ENCODE measurements at places on chromosomes 2 and 18. TPM values are rescaled to one million over a fixed set of nuclear protein-coding genes. Genes with fewer than 3 reads are reported as not detected.

DNA sequence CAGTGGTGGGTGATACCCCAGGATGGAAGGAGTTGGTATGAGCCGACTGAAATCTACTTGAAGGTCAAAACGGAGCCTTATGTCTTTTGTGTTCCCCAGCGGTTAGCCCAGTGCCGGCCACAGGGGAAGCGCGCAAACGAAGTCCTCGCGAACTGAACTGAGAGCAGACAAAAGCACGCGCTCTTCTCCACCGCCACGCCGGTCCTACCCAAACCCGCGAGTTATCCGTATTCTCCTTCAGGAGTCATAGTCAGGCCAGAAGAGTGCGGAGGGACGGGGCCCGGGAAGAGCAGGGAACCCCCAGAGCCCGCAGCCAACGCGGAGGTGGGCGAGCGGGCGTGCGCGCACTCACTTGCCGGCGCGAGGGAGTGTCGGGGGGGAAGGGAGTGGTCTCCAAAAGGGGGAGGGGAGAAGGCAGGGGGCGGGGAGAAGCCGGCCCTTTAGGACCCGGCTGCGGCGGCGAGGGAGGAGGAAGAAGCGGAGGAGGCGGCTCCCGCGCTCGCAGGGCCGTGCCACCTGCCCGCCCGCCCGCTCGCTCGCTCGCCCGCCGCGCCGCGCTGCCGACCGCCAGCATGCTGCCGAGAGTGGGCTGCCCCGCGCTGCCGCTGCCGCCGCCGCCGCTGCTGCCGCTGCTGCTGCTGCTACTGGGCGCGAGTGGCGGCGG lies at the start of gene IGFBP2:
TSS of gene IGFBP2 (plus strand) at position 469 of the 664 bp plus-strand sequence. CDS start at position 573, 104 bp downstream.
- no peak for DNase-seq

- DNase-seq: no peak
These were observed 157.9 kb downstream of the GULP1 start for GRCh38 chr2:188449561-188449960.

DNA sequence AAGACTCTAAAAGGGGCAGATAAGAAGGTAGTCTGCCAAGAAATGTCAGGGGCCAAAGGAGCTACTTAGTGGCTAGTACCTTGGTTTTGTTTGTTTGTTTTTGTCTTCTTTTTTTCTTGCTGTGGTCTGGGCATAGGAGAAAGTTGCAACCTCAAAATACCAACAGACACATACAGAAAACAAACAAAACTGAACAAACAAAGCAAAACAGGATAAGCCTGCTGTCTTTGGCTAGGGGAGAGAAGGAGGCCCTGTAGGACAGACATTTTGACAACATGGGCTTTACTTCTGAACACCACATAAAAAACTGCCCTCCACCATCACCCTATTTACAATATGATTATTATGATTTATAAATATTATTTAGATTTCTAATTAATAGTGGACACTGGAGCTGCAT lies 460.8 kb downstream of the PTH2R start:
- no peak for DNase-seq

DNA sequence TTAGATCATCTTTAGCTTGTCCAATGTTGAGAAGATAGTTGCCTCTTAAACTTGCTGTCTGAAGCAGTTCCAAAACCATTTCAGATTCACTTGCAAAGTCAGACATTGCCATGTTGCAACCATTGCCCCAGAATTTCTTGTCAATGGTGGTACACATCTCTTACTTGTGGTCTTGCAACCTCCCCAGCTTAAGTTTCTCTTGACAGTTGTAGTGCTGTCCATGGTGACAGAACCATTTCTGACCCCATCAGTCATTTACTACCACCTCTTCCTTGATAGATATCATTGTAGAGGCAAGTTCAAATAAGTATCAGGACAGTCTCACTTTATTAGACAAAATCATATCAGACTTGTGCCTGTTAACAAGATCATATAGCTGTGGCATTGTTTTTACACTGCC lies 407.2 kb upstream of the HNRNPA3 start:
- no peak for DNase-seq

DNA sequence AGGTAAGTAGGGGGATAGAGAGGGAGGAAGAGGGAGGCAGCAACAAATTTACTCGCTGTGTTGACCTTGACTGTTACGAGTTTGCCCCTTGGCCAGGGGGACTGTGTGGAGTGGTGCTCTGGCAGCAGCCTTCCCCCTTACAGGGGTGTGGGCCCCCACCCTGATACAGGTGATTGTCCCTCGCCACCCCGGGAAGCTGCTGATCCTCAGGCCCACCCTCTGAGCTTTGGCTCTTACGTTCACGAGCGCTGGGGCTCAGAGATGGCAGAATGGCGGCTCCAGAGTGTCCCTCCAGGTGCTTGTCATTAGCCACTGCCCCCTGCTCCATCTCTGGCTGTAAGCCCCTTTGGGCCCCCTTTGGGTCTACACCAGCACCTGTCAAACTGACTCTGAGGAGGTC lies 88.6 kb downstream of the GLI2 start:
- no peak for DNase-seq

DNA sequence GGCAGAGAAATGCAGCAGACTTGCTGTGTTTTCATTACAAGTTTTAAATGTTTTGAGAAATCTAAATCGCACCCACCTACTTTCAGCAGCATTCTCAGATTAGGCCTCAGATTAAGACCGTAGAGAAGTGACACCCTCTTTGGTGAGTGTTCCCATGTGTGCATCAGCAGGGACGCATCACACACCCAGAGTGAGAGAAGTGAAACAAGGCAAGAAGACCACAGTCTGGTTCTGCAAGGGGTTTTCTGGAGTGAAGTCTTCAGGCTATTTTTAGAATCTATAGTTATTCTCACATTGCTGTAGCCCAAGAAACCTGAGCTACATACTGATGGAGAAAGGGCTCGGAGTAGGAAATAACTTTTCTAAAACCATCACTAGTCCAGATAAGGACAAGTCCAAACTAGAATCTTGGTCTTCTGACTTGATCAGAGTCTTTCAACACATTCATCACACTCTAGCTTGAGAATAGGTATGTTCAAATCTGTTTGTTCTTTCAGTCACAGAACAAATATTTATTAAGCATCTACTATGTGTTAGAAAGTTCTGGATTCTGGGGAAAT lies 1216.6 kb upstream of the PIK3C3 start:
- no peak for DNase-seq

- no peak for DNase-seq
These were observed 74.7 kb downstream of the EIPR1 start for GRCh38 chr2:3302751-3303582.

- no peak for DNase-seq
These were observed 196.1 kb upstream of the MYT1L start for GRCh38 chr2:2527148-2527547.

DNA sequence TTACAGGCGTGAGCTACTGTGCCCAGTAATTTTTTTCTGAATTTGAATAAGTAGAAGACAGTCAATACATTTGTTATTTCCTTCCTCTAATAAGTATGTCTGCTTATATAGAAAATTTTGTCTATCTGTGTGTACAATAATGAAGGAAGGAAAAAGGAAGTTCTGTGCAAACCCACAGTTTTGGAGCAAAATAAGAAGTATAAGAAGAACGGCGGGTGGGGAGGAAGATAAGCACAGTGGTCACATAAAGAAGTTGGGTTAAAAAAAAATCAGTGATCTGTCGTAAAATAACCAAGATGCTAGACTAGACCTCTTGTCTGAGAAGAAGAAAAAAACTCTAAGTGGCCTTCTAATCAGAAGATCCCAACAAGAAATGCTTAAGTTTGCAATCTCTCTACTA lies 20.2 kb downstream of the MGAT4A start:
- DNase-seq: no peak

GRCh38 chr2:30235859-30236535 lies 4.7 kb downstream of the LBH start:
- DNase-seq: no peak

GRCh38 chr2:60855989-60856669 lies 25.2 kb upstream of the REL start:
- DNase-seq: no peak

DNA sequence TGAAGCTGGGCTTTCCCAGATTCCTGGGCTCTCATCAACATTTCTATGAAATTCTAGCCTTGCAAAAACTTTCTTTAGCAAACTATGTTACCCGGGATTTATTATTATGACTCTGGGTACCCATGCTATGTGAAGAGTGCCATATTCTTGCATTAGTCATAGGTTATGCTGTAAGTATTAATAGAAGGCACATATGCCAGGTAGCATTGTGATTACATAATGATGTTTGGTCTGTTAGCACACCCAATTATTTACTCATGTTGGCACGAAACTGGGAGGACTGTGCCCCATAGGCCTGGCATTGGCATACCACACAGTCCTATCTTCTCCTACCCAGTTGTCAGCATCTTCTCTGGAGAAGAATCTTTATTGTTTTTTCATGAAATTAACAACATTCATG lies 171.0 kb downstream of the SLC4A3 start:
- DNase-seq: no peak

- no peak for DNase-seq
These were observed 119.0 kb upstream of the ITGA6 start for GRCh38 chr2:172308253-172308935.

DNA sequence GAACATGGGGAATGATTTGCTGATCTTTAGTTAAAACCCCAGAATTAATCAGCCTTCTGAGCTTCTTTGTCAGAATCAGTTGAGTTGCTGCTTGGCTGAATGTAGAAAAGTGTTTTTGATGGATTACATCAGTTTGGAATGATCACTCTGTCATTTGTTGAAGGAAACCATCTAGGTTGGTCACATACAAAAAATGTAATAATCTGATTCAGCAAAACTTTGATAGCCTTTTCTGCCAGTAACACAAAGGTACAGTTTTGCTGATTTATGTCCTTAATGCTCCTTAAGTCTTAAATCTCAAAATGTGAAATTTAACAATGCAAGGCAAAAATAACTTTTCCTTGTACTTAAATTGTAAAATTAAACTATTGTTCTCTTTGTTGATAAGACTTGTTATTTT lies 74.3 kb downstream of the GALNT13 start:
- DNase-seq: no peak

- DNase-seq: no peak
These were observed 475 bp downstream of the SLC4A1AP start for GRCh38 chr2:27664154-27664574.

- peak; percentile 75 for DNase-seq
These were observed 231.7 kb upstream of the FOSL2 start for GRCh38 chr2:28160986-28161425.

DNA sequence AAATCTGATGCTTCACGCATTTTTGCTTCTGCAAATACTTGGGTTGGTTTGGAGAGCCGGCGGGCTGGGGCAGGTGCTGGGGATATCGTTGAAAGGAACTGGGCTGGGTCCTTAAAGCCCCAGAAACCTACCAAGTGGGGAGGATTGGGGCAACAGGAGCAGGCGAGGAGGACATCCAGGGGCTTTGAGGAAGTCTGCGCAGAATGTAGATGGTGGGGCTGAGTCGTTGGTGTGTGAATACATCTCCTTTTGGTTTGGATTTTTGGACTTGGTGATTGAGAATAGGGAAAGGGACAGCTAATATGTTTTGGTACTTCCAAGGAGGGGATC lies 1.1 kb downstream of the DCC start:
- DNase-seq: no peak

DNA sequence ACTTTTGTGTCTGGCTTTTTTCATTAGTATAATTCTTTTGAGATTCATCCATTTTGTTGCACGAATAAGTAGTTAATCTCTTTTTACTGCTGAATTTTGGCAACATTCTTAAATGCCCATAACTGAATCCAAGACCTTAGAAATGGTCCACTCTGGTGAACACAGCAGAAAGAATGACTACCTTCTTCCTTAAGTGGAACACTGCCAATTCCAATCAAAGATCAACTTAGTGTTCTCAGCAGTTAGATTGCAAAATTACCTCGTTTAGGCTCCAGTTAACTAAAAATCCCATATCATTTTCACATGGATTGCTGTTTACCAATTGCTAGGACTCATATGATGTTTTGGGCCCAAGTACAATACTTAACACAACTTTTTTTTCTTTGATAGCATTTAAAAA lies 59.9 kb downstream of the MDH1 start:
- DNase-seq: no peak

- DNase-seq: no peak
These were observed 1080.2 kb downstream of the SUCLG1 start for GRCh38 chr2:83378921-83379320.

DNA sequence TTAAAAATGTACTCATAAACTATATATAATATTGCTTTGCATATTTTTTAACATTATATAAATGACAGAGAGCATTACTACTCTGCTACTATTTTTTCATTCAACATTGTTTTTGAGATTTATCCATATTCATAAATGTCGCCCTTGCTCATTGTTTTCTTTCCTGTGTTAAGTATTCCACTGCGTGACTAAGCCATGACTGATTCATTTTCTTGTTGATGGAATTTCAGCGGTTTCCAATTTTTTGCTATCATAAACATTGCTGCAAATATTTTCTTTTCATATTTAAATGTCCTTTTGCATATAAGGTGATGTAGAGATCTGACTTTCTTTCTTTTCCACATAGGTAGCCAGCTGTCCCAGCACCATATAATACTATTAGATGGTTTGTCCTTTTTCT lies 57.6 kb downstream of the SFXN5 start:
- no peak for DNase-seq

The MC4R gene
- not detected for polyA plus RNA-seq

The SCN1A gene
- polyA plus RNA-seq: 0.88 TPM

The TMEM131 gene
- 15.1 TPM for polyA plus RNA-seq

The STK36 gene
- 58.7 TPM for polyA plus RNA-seq

The AMMECR1L gene
- 15.1 TPM for polyA plus RNA-seq

The COL4A3 gene
- 0.23 TPM for polyA plus RNA-seq

The FAM110C gene
- polyA plus RNA-seq: not detected

The SLC66A2 gene
- polyA plus RNA-seq: 26.4 TPM

The GNAL gene
- polyA plus RNA-seq: 0.43 TPM

The LIPT1 gene
- 2.4 TPM for polyA plus RNA-seq

The NBEAL1 gene
- polyA plus RNA-seq: 5.9 TPM

The ICOS gene
- not detected for polyA plus RNA-seq

The NT5C1B gene
- polyA plus RNA-seq: not detected
